ENCODE measurements at places on chromosomes 6 and 20. TPM values are rescaled to one million over a fixed set of nuclear protein-coding genes. Genes with fewer than 3 reads are reported as not detected.

The LRP11 gene
- 45.0 TPM for total RNA-seq

The HLA-DQB1 gene
- total RNA-seq: 6.1 TPM

The SYNE1 gene
- 58.8 TPM for total RNA-seq

The CAGE1 gene
- not detected for total RNA-seq

The SRPK1 gene
- 74.3 TPM for total RNA-seq

The CALHM6 gene
- 0.75 TPM for total RNA-seq

The RIMS4 gene
- 8.2 TPM for total RNA-seq

The DDX39B gene
- 810 TPM for total RNA-seq

The ATXN1 gene
- 35.8 TPM for total RNA-seq

The EPB41L1 gene
- total RNA-seq: 35.6 TPM

The DDAH2 gene
- total RNA-seq: 218 TPM

The TMEM200A gene
- 13.6 TPM for total RNA-seq

The KCNQ5 gene
- 1.0 TPM for total RNA-seq

- peaks cover 2% of the 10 kb centered on the region for H3K36me3 ChIP-seq
- peak overlapping the region; percentile 98 for H3K27ac ChIP-seq
- peaks cover 10% of the 10 kb centered on the region for H3K4me1 ChIP-seq
- H3K4me3 ChIP-seq: peak overlapping the region; percentile 90
These were observed 538 bp upstream of the ZFP64 start for GRCh38 chr20:52191916-52192718.

GRCh38 chr6:22722913-22723312 lies 153.5 kb downstream of the HDGFL1 start:
- H3K27ac ChIP-seq: no peak overlapping the region
- DNase-seq: no peak
- H3K4me3 ChIP-seq: no peak overlapping the region
- H3K36me3 ChIP-seq: peaks cover 9% of the 10 kb centered on the region
- H3K27me3 ChIP-seq: no peaks in the 10 kb centered on the region

DNA sequence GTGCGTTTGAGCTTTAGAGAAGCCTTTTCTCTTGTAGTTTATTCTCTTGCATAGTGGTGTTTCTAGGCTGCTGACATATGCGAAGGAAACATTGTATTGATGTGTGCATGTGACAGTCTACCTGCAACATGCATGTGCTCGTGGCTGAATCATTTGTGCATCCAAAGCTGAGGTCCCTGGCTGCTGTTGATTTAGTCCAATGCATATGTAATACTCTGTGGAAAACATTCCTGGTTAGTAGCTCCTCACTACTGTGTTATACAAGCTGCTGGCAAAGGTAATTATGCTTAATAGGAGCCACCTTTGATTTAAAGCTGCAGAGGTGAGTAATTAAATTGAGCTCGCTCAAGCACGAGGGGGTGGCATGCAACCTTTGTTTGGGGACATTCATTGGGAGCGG lies 24.5 kb downstream of the TSHZ2 start:
- H3K4me3 ChIP-seq: no peak overlapping the region
- DNase-seq: no peak
- peaks cover 26% of the 10 kb centered on the region for H3K4me1 ChIP-seq
- H3K36me3 ChIP-seq: peaks cover 2% of the 10 kb centered on the region
- no peaks in the 10 kb centered on the region for H3K27me3 ChIP-seq
- no peak overlapping the region for H3K27ac ChIP-seq

DNA sequence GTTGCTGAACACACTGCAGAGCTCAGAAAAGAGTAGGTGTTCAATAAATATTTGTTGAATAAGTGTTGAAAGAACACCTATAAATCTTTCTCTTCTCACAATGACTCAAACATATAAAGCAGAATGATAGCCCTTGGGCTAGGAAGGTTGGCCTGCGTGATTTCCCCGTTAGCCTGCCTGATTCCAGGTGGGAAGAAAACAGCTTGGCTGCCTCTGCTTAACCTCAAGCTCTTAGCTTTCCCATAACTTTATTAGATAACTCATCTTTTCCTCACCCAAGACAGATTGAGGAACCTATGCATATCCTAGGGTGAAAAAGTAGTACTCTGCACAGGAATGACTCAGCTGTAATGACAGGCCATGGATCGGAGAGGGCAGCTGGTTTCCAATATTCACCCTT lies 300.3 kb upstream of the ID4 start:
- peak overlapping the region; percentile 21 for H3K27ac ChIP-seq
- DNase-seq: no peak
- peaks cover 31% of the 10 kb centered on the region for H3K4me1 ChIP-seq
- H3K4me3 ChIP-seq: no peak overlapping the region
- H3K27me3 ChIP-seq: no peaks in the 10 kb centered on the region

DNA sequence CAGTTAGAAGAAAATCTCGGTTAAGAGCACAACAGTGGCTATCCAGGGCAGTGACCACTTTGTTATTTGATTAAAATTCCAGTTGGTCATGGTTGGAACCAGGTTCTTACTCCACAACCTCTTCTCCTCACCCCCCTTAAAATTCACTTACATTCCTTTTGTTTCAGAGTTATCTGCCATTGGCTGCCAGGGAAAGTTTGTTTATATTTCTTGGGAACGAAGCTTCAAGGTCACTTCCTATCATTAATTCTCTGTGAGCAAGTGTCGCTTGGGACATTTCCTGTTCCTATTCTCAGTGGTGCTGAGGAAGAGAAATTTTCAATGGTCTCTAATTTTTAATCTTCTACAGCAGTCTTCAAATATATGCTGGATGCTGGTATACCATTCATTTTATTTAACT lies 121.1 kb upstream of the COL21A1 start:
- peaks cover 43% of the 10 kb centered on the region for H3K4me1 ChIP-seq
- no peaks in the 10 kb centered on the region for H3K36me3 ChIP-seq
- H3K27ac ChIP-seq: no peak overlapping the region
- H3K4me3 ChIP-seq: no peak overlapping the region

GRCh38 chr20:54793291-54793992 lies 318.0 kb downstream of the DOK5 start:
- no peaks in the 10 kb centered on the region for H3K36me3 ChIP-seq
- H3K27ac ChIP-seq: no peak overlapping the region
- no peak overlapping the region for H3K4me3 ChIP-seq
- DNase-seq: no peak

DNA sequence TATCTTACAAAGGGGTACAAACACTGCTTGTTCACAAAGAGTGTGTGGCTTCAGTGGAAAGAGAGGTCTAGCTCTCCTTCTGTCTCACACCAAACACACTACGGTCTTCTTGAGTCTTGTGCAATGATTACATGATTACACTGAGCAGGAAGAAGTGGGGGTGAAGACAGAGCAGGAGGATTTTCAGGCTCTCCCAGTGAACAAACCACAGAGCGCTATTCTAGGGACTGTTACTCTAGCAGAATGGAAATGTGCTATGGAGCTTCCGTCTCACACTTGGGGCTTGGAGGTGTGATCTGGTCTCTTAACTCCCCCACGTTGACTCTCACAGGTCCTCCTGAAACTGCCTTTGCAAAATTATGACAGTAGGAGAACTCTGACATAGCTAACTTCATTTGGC lies 203.4 kb downstream of the MYLK4 start:
- no peak overlapping the region for H3K4me3 ChIP-seq
- no peak for DNase-seq
- H3K36me3 ChIP-seq: no peaks in the 10 kb centered on the region
- no peaks in the 10 kb centered on the region for H3K27me3 ChIP-seq

DNA sequence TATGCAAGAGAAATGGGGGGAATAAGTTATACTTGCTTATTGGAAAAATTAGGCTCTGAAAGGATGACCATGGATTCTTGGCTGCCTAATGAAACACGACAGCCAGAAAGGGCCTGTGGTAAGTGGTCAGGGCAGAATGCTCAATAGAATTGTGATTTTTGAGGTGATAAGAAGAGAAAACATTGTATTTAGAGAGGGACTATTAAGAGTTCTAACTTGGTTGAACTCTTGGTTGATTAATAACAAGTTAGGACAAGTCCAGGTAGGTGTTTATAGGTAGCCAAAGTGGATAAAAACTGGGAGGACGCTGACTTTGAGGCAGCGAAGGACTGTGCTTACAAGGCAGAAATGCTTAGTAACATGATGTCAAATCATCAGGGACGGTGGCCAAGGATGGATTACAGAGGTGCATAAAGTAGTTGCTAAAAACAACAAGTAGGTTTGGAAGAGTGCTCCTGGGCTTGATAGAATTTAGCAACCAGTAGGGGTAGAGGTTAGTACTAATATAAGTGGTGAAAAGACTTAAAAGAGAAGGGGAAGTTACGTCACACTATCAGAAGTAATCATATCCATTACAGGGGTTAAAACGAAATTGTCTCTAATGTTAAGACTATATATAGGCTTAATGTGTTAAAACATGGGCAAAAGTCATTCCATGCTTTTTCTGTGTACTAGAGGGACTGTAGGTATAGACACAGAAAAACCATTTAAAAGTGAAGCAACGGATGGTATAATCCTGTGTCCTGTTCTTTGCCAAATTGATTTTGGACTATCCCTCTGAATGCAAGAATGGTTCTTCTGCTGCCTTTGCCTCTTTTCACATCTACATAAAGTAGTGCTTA lies 98.6 kb downstream of the EYA4 start:
- DNase-seq: no peak
- no peak overlapping the region for H3K4me3 ChIP-seq
- peaks cover 6% of the 10 kb centered on the region for H3K4me1 ChIP-seq

DNA sequence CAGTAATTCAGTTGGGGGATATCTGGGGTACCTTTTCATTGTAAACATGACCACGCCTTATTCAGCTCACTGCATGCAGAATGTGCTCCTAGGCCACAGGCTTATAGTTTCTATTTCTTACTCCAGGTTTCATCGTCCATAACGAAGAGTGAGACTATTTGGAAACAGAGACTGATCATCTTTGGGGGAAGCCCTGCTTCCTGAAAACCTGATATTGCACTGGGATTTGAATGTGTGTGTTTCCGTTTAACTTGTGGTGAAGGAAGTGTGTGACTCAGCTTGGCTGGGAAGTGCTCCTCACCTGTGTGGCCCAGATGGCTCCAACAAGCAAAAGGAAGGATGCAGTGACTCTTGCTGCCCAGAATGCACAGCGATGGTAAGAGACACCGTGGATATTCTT lies 19.6 kb upstream of the LTV1 start:
- H3K4me1 ChIP-seq: no peaks in the 10 kb centered on the region
- H3K4me3 ChIP-seq: no peak overlapping the region
- no peaks in the 10 kb centered on the region for H3K27me3 ChIP-seq

- no peak overlapping the region for H3K27ac ChIP-seq
- H3K4me3 ChIP-seq: no peak overlapping the region
- no peaks in the 10 kb centered on the region for H3K4me1 ChIP-seq
- H3K36me3 ChIP-seq: no peaks in the 10 kb centered on the region
- no peaks in the 10 kb centered on the region for H3K27me3 ChIP-seq
These were observed 187.4 kb upstream of the PROKR2 start for GRCh38 chr20:5504061-5504739.

DNA sequence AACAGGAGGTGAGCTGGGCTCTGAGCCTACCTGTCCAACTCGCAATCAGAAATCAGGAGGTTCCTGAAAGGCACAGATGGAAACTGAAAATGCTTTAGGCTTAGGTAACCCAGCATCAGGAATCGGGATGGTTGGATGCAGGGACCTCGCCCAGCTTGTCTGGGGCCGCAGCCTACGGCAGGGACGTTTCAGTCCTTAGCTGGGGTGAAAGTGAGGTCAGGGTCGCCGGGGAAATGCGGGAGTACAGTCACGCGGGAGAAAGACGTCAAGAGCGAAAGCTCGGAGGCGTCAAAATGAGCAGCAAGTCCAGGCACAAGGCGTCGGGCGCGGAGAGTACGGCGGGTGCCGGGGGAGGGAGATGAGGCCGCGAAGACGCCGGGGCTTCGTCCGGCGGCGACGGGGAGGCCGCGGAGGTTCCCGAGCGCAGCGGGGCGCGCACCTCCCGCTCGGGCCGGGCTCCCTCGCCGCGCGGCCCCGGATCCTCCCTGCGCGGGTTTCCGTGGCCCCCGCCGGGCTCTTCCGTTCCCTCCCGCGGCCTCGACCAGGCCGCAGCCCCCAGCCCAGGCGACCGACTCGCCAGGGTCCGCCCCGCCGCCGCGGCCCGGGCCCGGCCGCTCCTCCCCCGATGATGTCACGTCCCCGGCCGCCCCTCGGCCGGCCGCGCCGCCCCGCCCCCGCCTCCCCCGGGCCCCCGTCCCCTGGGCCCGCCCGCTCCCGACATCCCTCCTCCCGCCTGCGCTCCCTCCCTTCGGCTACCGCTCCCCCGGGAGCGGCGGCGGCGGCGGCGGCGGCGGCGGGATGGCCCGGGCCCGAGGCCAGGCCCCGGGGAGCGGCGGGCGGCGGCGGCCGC lies at the start of gene EBF4:
TSS of gene EBF4 (plus strand) at position 745 of the 850 bp plus-strand sequence. CDS start 866 bp downstream, outside the sequence.
- H3K4me3 ChIP-seq: peak within 1 kb of the TSS; percentile 87
- H3K4me1 ChIP-seq: peaks cover 9% of the 10 kb centered on the region
- H3K27me3 ChIP-seq: peaks cover 74% of the 10 kb centered on the region
- DNase-seq: peak; percentile 34

DNA sequence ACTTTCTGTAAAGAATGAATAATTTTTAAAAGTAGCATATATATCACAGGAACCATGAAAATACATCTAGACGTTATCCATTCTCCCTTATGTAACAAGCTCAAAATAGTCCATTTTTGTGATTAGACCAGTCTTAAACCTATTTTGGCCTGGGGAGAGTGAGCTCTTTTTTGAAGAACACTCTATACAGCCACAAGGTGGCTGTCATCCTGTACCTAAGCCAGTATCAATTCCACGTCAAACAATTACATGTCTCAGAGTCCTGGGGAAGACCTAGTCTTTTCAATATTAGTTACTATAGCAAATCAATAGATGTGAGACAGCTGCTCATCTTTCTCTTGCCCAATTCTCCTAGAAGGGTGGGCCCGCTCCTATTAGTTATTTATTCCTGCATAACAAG lies 28.4 kb downstream of the FBXO5 start:
- DNase-seq: no peak
- no peak overlapping the region for H3K27ac ChIP-seq

GRCh38 chr6:130132286-130132701 lies 90.5 kb downstream of the SAMD3 start:
- no peaks in the 10 kb centered on the region for H3K4me1 ChIP-seq
- H3K4me3 ChIP-seq: no peak overlapping the region
- peaks cover 18% of the 10 kb centered on the region for H3K36me3 ChIP-seq
- H3K27me3 ChIP-seq: peaks cover 42% of the 10 kb centered on the region

DNA sequence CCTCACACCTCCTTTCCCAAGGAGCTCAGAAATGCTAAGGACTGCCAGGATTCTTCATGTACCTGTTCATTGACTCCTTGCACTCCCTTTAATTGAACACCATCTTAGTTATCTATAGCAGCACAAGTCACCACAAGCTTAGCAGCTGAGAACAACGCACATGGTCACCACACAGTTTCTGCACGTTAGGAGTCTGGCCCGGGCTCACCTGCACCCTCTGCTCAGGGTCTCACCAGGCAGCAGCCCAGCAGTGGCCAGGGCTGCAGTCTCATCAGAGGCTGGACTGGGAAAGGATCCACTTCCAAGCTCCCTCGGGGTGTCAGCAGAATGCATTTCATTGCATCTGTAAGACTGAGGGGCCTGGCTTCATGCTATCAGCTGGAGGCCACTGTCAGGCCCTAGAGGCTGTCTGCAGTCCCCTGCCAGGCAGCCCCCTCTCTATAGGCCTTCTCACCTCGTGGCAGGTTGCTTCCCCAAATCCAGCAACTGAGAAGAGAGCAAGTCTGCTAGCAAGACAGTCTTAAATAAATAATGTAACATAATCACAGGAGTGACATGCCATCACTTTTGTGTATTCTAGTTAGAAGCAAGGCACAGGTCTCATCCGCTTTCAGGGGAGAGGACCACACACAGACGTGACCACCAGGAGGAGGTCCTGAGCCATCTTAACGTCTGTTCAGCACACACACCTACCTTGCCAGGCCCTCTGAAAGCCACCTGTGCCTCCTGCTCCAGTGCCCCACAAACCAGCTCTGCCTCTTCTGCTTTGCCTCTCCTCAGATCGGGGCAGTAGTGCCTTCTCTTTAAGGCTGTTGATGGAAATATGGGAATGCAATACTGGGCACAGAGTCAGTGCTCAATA lies 165.2 kb upstream of the CST7 start:
- no peak overlapping the region for H3K4me3 ChIP-seq
- H3K27me3 ChIP-seq: peaks cover 2% of the 10 kb centered on the region
- no peaks in the 10 kb centered on the region for H3K36me3 ChIP-seq
- no peak overlapping the region for H3K27ac ChIP-seq
- no peak for DNase-seq
